ENCODE measurements at places on chromosomes 5 and 9.

DNA sequence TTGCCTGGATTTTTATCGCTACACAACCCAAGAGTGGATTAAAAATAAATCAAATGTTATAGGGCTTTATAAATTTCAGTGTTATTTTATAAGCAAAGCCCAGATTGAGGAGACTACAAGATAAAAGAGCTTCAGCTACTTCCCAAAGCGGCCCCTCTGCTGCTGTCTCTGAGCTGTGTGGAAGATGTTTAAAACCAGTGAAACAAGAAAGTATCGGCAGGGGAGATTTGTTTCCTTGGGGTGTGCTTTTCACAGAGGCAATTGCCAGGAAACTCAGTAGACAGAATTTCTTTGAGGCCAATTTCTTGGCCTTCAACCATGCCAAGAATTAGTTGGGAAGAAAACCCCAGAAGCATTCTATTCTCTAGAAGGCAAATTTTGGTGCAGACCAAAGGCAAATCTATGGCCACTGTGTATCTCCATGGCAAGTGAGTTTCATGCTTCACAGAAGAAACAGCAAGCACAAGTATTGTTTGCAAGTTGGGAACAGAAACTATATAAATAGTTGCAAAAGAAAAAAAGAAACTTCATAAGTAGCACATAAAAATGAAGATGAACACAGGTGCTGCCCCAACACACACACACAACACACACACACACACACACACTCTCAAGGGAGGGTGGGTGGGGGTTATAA is 197.2 kb downstream of the PARP8 start:
- no peak overlapping the region for H3K27ac ChIP-seq
- H3K4me3 ChIP-seq: no peak overlapping the region
- H3K36me3 ChIP-seq: no peaks in the 10 kb centered on the region
- no peaks in the 10 kb centered on the region for H3K4me1 ChIP-seq

DNA sequence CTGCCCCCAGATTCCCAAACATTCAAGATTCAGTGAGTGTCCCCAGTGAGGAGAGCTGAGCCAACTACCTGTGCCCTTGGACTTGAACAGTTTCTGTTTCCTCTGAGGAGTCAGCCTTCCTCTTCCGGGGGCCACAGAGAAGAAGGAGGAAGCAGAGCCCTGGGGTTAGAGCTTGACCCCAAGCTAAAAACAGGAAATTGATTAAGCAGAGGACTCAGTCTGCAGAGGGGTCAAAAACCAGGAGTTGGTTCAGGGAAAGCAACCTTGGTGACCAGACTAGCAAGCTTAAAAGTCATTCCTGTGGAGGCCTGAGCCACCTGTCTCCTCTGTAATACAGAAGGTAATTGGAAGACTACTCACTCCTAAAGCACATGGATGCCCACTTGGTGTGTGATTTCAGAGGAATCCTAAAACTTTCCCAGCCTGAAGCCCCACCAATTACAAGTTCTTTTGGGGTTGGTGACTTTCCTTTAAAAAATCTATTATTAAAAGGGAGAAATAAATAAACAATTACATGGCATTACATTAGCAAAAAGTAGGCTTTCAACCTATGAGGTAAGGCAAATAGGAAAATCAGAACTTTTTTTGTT is 64.2 kb upstream of the SELENOP start:
- no peaks in the 10 kb centered on the region for H3K27me3 ChIP-seq
- H3K36me3 ChIP-seq: no peaks in the 10 kb centered on the region
- H3K4me1 ChIP-seq: peaks cover 58% of the 10 kb centered on the region

DNA sequence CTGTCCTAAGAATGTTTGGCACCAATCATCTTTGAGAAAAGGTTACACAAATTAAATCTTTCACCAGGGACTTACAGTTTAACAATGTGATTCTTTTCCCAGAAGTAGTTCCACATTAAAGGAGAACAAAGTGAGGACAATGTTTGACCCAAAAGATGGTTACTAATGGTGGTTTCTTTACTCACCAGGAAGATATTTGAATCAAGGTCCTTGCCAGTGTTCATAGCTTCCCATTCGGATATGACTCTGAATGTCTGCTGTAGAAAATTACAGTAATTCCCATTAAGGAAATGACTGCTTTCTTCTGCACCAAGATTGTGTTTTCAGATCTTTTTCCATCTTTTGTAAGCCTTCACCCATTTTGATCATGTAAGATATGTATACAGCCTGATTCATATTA is 114.6 kb upstream of the ADAMTSL1 start:
- DNase-seq: no peak
- no peak overlapping the region for H3K27ac ChIP-seq
- H3K4me1 ChIP-seq: no peaks in the 10 kb centered on the region
- no peaks in the 10 kb centered on the region for H3K36me3 ChIP-seq
- no peak overlapping the region for H3K4me3 ChIP-seq

DNA sequence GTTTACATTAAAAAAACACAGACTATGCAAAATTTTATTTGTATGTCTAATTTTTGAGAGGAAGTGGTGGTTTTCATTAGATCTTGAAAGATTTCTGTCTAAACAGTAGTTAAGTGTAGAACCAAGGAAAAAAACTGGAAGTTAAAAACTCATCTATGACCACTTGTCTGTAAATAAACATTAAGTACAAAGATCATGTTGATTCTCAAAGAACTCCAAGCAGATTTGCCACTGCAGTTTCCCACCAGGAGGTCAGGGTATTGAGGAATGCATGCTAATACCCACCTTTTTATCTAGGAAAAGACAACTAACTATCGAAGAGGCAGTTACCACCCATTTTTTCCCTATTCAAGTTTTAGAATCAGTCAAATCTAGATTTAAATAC is 1.9 kb downstream of the STOM start:
- no peaks in the 10 kb centered on the region for H3K27me3 ChIP-seq
- H3K4me1 ChIP-seq: peaks cover 54% of the 10 kb centered on the region
- H3K36me3 ChIP-seq: peaks cover 3% of the 10 kb centered on the region
- no peak for DNase-seq
- H3K4me3 ChIP-seq: peak overlapping the region; percentile 94
- peak overlapping the region; percentile 93 for H3K27ac ChIP-seq

GRCh38 chr9:109317979-109318741 is 2.7 kb downstream of the EPB41L4B start:
- no peak overlapping the region for H3K27ac ChIP-seq
- H3K27me3 ChIP-seq: no peaks in the 10 kb centered on the region
- H3K36me3 ChIP-seq: no peaks in the 10 kb centered on the region
- H3K4me3 ChIP-seq: peak overlapping the region; percentile 83
- peaks cover 64% of the 10 kb centered on the region for H3K4me1 ChIP-seq

DNA sequence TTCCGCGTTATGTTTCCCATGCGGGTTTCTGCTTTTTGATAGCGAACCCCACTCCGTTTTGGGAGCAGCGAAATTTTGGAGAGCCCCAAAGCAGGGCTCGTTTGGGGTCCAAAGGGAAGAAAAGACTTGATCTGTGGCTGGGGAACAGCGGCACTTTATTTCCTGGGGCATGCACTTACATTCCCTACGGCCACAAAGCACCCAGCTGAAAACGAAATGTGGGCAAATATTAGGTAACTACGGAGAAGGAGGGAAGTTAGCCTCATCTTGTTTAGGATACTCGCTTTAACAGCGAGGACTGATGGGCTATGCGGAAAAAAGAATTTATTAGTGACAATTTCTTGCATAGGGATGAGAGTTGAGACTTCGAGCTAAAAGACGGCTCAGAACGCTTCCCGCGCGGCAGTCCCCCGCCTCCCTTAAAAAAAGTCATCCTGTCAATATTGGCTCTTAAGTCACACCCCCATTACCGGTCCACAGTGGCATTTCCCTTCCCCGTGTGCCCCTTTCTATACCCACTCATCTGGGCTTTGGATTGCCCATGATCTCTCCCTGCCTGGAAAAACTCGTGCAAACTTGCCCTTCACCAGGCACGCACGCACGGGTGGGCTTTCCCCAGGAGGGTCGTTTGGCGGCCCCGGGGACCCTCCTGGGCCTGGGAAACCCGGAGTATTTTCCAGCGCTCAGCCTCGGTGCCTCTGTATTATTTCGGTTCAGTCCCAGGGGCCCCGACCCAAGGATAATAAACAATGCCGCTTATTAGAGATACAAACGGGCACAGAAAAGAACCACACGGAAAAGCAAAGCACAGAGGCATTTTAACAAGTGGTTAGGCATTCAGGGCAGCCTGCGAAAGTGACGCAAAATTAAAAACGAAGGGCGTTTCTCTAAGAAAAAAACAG is 35.8 kb upstream of the NFIB start:
- H3K4me1 ChIP-seq: peaks cover 13% of the 10 kb centered on the region
- no peaks in the 10 kb centered on the region for H3K36me3 ChIP-seq
- H3K4me3 ChIP-seq: peak overlapping the region; percentile 51
- H3K27ac ChIP-seq: no peak overlapping the region

DNA sequence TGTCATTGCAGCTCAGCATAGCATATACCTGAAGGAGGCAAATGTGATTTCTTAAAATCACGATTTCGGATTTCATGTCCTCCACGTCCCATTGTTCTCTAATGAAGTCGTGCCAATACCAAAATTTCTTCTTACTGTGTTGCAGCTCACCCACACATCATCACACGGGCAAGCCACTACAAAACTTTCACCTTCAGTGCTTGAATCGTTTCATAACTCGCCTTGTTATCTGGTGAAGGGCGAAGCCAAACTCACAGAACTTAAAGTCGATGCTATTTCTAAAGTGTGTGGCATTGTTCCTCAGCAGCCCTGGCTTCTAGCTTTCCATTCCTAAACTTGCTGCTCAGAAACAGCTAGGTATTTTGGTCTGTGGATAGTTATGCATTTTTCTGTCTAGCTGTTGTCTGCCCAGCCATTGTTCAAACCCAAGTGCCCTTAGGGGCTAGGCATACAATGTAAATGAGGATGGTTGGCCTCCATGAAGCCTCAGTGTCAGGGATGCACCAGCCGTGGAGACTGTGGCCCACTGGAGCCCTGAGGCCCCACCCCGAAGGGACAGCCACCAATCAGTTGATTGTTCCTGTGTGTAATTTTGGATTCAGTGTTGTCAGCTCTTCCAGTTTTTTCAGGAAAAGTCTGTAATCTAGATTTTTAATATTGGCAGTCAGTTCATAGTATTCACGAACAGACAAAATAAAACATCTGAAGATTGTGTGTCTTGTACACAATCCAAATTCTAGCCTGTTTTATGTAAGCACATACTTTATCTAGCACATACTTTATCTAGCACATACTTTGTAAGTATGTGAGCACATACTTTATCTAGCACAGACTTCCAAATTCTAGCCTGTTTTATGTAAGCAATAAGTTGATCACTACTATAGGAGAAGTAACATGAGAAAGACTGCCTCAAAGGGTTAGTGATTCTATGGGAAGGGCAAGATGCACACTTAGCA is 112.8 kb downstream of the DAPK1 start:
- peak overlapping the region; percentile 39 for H3K27ac ChIP-seq
- DNase-seq: no peak
- H3K27me3 ChIP-seq: no peaks in the 10 kb centered on the region
- peaks cover 11% of the 10 kb centered on the region for H3K36me3 ChIP-seq

DNA sequence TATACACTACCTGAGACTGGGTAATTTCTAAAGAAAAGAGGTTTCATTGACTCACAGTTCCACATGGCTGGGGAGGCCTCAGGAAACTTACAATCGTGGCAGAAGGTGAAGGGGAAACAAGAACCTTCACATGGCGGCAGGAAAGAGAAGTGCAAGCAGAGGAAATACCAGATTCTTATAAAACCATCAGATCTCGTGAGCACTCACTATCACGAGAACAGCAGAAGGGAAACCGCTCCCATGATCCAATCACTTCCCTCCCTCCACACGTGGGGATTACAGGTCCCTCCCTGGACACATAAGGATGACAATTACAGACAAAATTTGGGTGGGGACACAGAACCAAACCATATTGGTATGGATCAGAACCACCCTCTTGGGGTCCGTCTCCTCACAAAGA is 44.2 kb upstream of the SPIN1 start:
- H3K27ac ChIP-seq: no peak overlapping the region
- no peak overlapping the region for H3K4me3 ChIP-seq
- H3K4me1 ChIP-seq: no peaks in the 10 kb centered on the region
- DNase-seq: no peak
- H3K36me3 ChIP-seq: no peaks in the 10 kb centered on the region
- H3K27me3 ChIP-seq: no peaks in the 10 kb centered on the region

Data from liver (tissue), 10 donors.